ENCODE measurements at places on chromosomes 11 and 22.

GRCh38 chr11:117423046-117423575, 95.5 kb downstream of the CEP164 start:
- ATAC-seq = no peak

DNA sequence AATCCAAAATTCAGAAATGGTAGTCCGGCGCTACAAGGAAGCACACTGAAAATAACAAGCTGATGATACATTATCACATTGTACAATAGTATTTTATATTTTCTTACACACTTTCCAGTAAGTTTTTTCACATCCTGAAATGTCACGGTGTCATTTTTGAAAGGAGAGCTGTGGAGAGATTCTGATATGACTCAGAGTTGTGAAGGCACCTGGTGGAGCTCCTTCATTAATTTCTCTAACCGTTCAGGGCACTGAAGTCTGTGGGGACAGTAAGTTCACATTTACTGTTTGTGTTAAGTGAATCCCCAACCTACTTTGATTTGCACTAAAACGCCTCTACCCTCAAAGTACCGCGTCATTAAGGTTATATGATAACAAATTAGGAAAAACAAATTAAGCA, 13.3 kb downstream of the LDHAL6A start:
- no peak for ATAC-seq

GRCh38 chr11:105054723-105055493, 9.8 kb upstream of the CARD16 start:
- no peak for ATAC-seq

DNA sequence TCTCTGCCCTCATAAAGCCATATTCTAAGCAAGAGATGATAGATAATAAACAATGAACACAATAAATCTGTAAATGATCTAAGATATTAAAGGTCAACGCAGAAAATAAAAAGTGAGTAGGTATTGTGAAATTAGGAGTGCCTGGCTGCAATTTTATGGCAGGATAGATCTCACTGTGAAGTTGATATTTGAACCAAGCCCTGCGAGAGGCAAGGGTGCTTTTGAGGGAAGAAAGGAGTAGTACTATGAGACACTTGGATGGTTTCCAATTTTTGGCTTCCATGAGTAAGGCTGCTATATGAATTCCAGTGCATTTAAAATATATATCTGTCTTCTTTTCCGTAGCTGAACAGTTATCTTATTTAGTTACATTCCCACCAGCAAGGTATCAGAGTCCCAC, 720.0 kb upstream of the CNTN5 start:
- ATAC-seq = no peak

DNA sequence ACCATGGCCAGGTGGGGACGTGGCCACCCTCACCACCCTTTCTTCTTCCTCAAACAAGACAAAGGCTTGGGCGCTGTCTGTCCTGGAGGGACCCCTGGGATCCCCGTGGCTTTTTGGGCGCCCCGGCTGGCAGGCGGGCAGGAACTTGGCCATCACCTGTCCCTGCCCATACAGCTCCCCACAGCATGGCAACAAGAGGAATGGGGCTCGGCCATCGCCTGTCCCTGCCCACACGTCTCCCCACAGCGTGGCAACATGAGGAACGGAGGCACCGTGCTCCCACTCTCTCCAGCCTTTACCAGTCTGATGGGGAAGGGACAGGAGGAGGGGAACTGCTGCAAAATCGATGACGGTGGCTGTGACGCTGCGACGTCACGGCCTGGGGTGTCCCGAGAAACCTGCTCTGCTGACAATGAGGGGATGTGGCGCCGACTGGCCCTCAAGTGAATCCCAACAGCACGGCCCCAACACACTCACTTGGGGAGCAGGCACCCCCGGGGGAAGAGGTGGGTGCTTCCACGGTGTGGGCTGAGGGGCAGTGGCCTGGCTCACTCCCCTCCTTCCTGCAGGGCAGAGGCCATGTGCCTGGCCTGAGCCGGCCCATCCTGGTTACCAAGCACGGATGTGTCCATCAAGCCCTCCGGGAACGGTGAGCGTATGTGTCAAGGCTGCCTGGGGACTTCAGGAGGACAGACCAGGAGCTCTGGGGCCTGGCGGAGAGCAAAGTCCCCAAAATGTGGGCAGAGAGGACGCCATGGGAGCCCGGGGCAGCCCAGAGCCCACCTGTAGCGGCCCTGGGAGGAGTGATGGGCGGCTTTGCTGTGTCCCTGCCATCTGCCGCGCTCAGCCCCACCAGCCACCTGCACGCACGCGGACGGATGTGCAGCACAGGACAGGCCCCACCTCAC, 30.4 kb downstream of the TOLLIP start:
- ATAC-seq = no peak

GRCh38 chr11:26234451-26234850, 97.5 kb upstream of the ANO3 start:
- no peak for ATAC-seq

- ATAC-seq = no peak
These were observed 4.5 kb downstream of the CD81 start for GRCh38 chr11:2381494-2382128.

DNA sequence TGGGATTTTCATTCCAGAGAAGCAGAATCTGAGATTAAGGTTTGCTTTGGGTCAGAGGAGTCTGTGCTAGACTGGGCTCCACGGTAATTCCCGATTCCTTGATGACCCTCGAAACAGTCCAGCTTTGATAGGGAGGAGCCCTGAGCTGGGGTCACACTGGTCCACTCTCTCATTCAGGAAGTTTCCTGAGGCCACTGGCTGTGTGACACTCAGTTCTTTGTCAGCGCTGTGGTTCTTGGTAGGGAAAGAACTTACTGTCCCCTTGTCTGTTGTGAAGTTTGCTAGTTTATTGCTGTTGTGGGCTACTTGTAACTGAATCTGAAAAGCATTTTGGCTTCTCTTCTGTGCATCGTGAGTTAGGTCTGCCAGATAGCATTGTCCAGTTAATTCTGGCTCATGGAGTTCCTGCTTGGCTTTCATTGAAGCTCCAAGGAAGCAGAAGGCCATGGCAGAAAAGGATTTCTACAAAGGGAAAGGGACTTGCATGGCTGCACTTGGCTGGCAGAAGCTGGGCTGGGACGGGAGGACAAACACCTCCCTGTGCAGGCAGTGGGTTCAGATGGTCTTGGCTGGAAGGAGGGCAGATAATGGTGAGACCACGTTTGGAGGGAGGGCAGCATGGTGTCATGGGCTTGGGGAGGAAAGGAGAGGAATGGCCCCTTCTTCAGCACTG, 23.3 kb downstream of the BCR start:
- ATAC-seq = no peak

Measured in activated CD4-positive, CD25-positive, alpha-beta regulatory T cell treated with anti-CD3 and anti-CD28 coated beads, Interleukin-2, amount 50 U/mL, for 24 hours (primary cell).